T-cell (primary cell): ENCODE measurements at places on chromosomes 1 and 21.

GRCh38 chr1:87916965-87917364 lies 588.3 kb downstream of the LMO4 start:
- no peak for DNase-seq

DNA sequence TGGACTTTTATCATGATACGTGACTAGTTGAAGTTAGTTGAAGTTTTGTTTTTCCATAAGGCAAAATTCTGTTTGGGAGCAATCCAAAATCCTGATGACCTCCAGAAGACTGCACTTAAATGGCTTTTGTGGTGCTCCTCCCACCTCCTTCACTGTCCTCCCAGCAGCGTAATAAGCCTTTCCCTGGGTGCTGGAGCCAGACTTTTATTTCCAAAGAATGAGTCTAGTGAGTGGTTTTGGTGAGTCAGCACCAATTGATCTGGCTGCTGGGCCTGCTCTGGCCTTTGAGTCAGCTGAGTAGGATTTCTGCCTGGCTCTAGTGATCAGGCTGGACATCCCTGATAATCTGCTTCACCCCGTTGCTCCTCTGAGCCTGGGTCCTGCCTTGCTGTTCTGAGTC lies 21.7 kb upstream of the KCND3 start:
- no peak for DNase-seq

DNA sequence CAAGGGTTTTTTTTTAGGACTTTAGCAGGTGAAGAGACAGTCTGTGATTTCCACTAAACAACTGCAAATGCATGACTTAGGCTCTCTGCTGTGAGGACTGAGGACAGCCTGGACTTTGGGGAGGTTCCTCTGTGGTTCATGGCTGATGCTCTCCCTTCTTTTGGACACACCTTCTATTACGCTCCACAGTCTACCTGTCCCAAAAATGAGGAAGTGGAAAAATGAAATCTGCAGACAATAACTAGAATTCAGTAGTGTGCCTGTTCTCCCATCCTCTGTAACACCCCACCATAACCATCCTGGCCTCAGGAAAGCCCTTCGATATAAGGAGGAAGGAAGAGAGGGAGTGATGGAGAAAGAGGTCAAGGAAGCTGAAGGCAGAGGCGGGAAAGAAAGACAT lies 68.7 kb downstream of the NTPCR start:
- DNase-seq = no peak

GRCh38 chr1:174954671-174955669 lies 44.8 kb upstream of the CACYBP start:
- no peak for DNase-seq

GRCh38 chr1:201507360-201507675 lies 395 bp upstream of the CSRP1 start:
- no peak for DNase-seq

GRCh38 chr1:41670217-41670957 lies 185.9 kb upstream of the EDN2 start:
- DNase-seq = no peak

DNA sequence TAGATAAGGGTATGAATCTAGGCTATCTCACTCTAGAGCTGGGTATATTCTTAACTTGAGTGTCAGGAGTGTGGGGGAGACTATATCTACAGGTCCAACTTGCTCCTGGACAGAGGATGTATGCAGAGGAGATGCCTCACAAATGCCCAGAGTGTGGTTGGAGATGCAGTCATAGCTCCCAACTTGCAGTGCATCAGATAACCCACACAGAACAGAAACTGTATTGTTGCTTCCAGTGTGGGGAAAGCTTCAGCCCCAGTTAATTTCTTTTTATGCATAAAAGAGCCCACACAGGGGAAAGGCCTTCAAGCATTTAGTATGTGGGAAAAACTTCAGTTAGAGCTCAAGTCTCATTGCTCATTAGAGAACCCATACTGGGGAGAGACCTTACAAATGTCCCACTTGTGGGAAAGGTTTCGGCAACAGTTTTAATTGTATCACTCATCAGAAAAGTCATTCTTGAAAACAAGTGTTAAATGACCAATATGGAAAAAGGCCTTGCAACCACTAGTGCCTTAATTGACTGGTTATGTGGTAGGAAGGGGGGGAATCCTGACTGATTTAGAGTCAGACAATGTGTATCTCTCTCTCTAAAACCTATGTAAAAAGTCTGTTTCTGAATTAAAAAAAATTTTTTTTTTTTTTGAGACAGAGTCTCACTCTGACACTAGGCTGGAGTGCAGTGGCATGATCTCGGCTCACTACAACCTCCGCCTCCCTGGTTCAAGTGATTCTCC lies 67.9 kb downstream of the EBNA1BP2 start:
- no peak for DNase-seq

- no peak for DNase-seq
These were observed 3.5 kb upstream of the TTC22 start for GRCh38 chr1:54804471-54805132.

GRCh38 chr1:156659988-156660751 lies 17.0 kb downstream of the NES start:
- peak; percentile 81 for DNase-seq

- DNase-seq = no peak
These were observed 265.8 kb downstream of the LRRC7 start for GRCh38 chr1:69833536-69833935.

DNA sequence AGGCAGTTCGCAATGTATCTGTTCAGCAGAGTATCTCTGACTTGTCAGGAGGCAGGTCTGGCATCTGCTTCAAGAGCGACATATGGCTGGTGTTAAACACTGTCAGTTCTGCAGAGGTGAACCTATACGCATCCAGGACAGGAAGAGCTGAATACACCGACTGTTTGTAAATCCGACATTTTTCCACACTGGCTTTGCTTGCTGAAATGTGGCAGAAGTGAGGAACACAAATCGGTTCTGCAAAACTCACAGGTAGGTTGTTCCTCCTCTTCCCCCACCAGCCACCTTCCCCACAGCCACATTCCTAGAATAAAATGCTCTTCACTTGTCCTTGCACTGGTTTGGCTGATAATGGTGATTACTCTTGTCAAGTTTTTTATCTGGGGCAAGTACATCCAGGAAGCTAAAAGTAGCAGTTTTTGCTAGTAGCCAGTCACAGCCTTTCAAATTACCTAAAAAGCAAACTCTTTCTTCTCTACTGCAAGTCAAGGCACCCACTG lies 289.2 kb downstream of the GRIK1 start:
- DNase-seq = no peak

GRCh38 chr1:102724741-102725140 lies 383.6 kb downstream of the COL11A1 start:
- DNase-seq = no peak

DNA sequence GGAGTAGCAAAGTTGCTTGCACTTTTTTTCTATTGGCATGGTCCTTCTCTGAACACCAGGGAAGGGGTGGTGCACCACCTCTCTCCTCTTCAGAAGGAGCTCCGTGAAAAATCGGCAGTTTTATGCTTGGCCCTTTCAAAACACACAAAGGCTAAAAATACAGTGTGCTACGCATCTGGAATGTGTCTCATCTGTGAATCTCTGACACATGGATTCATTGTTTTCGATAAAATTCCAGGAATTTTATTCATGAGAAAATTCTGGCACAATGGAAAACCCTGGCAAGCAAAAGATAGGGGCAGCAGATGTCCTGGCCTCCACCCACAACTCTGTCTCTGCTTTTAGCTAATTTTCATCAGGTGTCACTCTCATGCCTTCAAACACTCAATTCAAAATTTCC lies 42.9 kb downstream of the ERG start:
- no peak for DNase-seq

GRCh38 chr1:21318714-21319159 lies 28.5 kb upstream of the ECE1 start:
- DNase-seq = no peak

- no peak for DNase-seq
These were observed 43.5 kb downstream of the STYXL2 start for GRCh38 chr1:167137332-167137781.

- no peak for DNase-seq
These were observed 38.3 kb downstream of the ECE1 start for GRCh38 chr1:21251773-21252471.

- DNase-seq = no peak
These were observed 247.3 kb downstream of the FOXD2 start for GRCh38 chr1:47684964-47685762.

DNA sequence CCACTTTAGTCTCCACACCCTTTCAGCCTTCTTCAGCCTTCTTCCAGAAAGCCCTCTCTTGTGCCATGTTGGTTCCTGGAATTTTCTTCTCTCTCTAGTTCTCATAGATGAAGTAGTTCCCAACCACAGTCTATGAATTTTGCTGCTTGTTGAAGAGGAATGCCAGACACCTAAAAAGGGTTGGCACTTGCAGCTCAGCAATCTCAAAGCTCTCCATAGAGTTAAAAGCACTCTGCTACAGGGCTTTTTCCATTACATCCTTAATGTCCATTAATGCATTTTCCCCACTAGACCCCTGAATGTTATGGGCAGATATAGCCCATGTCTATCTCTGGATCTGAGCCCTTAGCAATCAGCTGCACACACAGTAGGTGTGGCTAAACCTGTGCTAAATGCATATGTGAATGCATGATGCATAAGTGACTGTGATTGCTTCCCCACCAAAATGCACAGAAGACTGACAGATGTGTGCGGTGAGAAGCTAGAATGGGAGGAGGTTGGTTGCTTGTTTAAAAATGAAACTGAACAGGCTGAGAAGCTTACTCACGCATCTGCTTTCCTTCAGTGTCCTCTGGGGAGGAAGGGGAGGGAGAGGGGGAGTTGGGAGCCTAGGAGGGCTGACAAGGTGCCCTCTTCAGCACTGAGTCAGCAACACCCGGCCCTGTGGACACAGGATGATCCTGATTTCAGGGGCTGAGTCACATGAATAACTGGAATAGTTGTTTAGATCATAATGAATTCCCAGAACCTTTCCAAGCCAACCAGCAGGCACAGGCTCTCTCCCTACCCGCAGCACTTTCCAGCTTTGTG lies 146.1 kb upstream of the FGGY start:
- DNase-seq = no peak

- peak; percentile 57 for DNase-seq
These were observed at the start of gene KCNA3 for GRCh38 chr1:110674337-110675059. Gene KCNA3 (minus strand): TSS chr1:110674940. CDS start chr1:110674809, 131 bp downstream.

GRCh38 chr1:243848858-243849420 lies 1.1 kb downstream of the AKT3 start:
- DNase-seq = no peak

DNA sequence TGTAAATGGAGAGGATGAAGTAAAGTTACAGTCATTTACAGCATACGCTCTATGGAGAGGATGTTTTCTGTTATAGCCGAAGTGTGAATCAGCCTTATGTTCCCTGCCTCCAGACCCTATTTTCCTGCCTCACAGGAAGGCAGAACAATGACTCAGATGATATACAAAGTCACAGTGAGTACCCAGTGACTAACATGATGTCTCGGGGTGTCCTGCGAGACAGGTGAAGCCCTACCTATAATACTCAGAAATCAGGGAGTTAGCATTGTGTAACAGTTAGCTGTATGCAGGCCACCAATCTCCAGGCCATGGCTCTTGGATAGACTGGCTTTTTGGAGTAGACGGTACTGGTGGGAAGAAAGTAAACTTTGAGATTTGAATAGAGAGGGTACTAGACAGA lies 55.6 kb upstream of the FBXO28 start:
- no peak for DNase-seq

DNA sequence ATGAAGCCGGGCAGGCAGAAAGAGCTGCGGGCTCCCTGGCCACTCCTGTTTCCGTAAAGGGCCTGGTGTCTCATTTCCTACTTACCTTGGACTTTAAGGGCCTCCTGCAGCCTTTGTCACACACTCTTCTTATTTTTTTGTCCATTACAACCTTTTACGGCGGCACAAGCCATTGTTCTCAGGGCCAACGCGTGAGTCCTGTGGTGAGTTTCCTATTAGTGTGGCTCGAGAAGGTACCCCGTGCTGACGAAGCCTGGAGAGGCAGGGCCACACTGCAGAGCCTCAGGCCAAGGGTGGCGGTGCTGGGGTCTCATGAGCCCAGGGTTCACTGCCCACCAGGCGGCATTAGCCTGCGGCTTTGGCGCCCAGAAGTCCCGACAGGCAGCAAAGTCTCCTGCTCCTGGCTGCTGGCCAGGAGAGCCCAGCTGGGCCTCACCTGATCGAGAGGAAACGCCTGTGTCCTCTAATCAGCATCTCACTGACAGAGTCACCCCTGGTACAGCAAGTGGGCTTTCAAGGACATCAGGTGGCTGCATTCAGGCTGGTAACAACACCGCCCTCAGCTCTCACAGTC lies 62.0 kb downstream of the SIK1 start:
- no peak for DNase-seq

- no peak for DNase-seq
These were observed 30.3 kb downstream of the NHLH2 start for GRCh38 chr1:115810609-115811008.

DNA sequence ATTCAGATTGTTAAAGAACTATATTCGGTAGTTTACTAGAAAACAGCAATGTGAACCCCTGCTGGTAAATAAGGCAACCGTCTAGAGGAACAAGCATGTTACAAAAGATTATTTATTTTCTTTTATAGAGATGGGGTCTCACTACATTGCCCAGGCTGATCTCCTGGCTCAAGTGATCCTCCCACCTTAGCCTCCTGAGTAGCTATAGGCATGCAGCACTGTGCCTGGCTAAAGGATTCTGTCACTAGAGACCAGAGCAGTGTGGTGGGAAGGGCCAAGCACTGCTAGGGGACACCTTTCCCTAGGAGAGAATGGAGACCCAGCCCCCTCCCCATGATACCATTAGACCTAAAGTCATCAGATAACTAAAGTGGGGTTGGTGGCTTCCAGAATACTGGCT lies 28.9 kb downstream of the SLC27A3 start:
- no peak for DNase-seq

- no peak for DNase-seq
These were observed 1.2 kb upstream of the FAM43B start for GRCh38 chr1:20551161-20551560.

GRCh38 chr21:43762303-43763128 lies 13.6 kb downstream of the CSTB start:
- no peak for DNase-seq

DNA sequence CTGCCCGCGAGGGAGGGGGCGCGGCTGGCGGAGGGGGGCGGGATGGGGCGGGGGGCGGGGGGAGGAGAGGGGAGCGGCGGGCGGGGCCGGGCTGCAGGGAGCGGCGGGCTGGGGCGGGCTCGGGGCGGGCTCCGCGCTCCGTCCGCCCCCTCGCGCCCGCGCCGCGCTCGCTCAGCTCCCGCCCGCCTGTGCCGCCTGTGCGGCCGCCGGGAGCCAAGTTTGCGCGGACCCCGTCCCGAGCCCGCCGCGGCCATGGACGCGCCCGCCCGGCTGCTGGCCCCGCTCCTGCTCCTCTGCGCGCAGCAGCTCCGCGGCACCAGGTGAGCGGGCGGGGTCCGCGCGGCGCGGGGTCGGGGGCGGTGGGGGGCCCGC lies at the start of gene GABRD:
Gene GABRD, plus strand, starts transcription at position 174 of the 372 bp plus-strand sequence. Its CDS starts 79 bp downstream, at position 253.
- DNase-seq = no peak

DNA sequence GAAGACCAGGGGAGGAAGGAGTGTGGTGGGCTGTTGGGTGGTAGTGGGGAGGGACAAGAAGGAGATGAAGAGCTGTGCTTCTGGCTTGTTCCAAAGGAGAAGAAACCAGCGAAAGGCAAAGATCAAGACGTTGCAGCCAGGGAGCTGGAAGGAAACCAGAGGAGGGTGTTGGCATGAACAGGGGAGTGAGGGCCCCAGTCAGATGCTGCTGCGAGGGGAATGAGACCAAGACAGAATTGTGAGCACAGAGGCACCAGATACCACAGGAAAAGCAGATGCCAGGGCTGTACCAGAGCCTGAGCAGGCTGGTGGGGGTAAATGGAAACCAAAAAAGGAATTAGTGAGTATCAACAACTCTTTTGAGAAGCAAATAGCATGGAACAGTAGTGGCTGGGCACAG lies 6.0 kb downstream of the LAD1 start:
- no peak for DNase-seq

- no peak for DNase-seq
These were observed 163.9 kb downstream of the LRRC40 start for GRCh38 chr1:70041317-70042045.
